AG09309 (cell line): ENCODE measurements at places on chromosomes 4 and X.

- DNase-seq, result no peak
Observed at GRCh38 chr4:55729351-55730279, 90.0 kb upstream of the EXOC1L start.

DNA sequence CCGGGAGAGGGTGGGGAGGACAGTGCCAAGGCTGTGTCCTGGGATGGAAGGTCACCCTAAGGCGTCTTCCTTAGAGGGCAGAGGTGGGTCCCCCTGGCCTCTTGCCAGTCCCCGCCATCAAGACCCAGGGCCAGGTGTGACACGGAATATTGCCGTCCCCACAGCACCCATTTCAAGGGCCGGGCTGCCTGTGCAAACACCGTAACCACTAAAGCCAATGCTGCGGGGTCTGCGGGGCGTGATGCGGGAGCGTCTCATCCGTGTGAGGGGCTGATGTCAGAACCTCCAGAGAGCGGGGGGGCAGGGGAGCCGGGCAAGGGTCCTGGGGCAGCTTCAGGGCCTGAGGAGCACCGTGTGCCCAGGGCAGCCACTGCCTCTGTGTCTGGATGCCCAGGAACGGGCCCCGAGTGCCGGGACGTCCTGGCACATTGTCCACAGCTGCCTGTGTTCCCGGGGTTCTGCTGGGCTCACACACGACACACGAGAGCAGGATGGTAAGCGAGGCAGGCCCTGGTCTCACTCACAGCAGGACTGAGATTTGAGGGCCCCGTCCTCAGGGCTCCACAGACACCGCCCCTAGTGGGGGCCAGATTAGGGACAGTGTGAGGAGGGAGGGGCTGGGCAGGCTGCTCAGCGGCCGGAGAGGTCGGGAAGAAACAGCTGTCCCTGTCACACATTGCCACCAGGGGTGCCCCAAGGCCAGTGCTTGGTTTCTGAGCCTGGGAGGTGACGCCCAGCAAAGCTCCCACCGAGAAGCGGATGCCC is 29.2 kb downstream of the NKX1-1 start:
- no peak for DNase-seq

DNA sequence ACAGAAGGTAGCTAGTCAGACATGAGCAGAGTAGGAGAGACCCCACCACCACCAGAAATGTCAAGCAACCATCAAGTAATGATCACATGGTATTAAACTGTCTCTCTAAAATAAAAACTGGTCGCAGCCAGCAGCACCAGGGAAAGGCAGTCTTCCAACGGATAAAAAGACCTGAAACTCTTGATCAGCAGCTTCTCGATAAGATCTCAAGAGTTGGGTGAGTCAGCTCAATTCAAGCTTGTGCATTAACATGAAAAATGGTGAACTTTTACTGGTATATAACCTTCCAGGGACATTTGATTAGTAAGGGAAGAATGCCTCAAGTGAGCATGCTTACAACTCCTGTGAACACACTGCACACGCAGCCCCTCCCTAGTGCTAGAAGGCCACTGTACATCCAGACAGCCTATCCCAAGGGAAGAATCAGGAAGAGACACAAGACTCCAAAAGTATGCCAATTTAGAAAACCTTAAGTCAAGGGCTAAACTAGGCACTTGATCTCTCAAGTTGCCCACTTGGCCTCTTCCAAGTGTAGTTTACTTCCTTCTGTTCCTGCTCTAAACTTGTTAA is 270.0 kb upstream of the GNPDA2 start:
- no peak for DNase-seq

- DNase-seq, result no peak
Observed at GRCh38 chr4:25585901-25586523, 69.6 kb upstream of the SLC34A2 start.

- DNase-seq, result no peak
Observed at GRCh38 chrX:44744799-44745198, 99.0 kb upstream of the DUSP21 start.

- DNase-seq, result peak; percentile 10
Observed at GRCh38 chrX:135931644-135932487, 38.4 kb downstream of the SAGE1 start.

- no peak for DNase-seq
Observed at GRCh38 chrX:111507933-111508332, 3.5 kb upstream of the SERTM2 start.

- DNase-seq, result no peak
Observed at GRCh38 chrX:15576019-15576418, 24.7 kb downstream of the ACE2 start.

- DNase-seq, result no peak
Observed at GRCh38 chr4:106809076-106809475, 227.0 kb downstream of the DKK2 start.

- DNase-seq, result no peak
Observed at GRCh38 chr4:139728146-139728545, 62.5 kb downstream of the MGST2 start.

DNA sequence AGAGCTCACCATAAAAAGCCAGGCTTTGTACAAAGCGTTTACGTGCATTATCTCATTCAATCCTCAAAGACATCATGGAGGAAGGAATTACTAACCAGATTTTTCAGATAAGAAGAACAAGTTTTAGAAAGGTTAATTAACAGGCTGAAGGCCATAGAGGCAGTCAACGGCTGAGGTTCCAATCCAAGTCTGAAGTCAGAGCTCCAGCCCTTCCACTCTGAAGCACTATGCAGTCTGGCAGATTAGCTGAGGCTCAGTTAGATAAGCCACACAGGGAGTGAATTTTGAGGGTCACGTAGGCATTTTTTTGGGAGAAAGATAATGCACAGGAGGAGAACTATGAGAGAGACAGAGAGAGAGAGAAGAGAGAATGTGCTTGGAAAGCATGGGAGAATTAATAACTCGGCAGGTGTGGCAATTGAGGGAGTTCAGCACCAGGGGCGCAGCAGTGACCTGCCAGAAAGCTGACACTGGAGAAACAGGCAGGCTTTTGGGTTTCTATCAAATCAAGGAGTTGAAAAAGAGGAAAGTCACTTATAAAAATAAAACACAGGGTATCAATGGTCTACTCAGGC is 116.5 kb upstream of the NAP1L5 start:
- DNase-seq, result no peak

- no peak for DNase-seq
Observed at GRCh38 chr4:110795971-110796370, 173.1 kb upstream of the PITX2 start.

- no peak for DNase-seq
Observed at GRCh38 chrX:149003863-149004660, 501.0 kb downstream of the IDS start.

DNA sequence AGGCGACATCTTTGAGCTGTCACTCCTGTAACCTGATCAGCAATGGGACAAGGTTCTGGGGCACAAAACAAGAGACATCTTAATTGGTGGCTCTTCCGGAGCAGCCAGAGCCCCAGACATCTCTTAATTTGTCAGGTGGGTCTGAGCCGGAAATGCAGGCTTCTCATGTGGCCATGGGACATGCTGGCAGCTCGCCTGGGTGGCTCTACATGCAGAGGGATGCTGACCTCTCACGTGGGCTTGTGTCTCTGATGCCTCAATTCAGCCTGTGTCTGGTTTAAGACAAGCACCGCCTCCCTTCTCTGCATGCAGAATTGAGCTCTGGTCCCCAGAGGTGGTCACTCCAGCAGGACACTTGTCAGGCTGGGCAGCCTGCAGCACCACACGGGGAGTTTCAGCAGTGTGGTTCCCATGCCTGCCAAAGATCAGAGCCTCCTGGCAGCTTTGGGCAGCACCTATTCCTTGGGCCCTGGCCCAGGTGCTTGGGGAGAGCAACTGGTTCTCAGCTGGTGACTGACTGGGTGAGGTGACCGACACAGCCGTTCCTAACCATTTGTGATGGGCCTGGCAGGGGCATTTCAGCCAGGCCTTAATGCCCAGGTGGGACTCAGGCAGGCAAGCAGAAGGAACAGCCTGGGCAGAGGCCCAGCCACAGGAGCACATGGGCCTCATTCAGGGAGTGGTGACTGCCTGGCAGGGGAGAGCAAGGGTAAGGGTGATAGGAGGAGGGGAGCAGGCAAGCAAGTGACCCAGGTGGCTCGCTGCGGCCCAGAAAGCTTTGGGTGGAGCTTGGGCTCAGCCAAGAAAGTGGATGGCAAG is 53.4 kb downstream of the HMX1 start:
- DNase-seq, result no peak

DNA sequence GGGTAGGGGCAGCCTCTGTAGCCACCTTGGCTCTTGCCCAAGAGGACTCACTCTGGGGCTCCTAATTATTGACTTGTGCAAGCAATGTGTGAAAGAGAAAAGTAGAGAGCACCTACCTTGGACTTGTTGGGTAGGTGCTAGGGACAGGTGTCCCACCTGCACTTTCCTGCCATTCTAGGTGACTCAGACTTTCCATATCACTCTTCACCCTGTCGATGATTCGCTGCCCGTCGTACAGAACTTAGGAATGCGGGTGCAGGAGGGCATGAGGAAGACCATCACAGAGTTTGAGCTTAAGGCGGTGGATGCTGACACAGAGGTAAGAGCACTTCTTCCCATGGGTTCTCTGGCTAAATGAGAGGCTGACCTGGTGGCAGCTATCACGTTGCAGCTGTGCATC is 87.3 kb upstream of the ANXA3 start:
- no peak for DNase-seq

- DNase-seq, result peak; percentile 28
Observed at GRCh38 chr4:110216129-110216528, 17.7 kb upstream of the ELOVL6 start.

DNA sequence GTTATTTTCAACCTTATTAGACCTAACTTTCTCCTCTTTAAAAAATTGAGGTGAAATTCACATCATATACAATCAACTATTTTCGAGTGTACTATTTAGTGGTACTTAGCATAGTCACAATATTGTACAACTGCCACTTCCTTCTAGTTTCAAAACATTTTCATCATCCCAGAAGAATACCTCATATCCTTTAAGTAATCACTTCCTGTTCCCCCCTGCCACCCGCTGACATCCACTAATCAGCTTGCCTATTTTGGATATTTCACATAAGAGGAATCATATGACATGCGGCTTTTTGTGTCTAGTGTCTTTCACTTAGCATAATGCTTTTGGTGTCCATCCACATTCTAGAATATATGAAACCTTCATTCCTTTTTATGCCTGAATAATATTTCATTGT is 10.0 kb upstream of the PPA2 start:
- DNase-seq, result no peak

- DNase-seq, result peak; percentile 23
Observed at GRCh38 chrX:53882331-53882730, 161.9 kb downstream of the PHF8 start.

DNA sequence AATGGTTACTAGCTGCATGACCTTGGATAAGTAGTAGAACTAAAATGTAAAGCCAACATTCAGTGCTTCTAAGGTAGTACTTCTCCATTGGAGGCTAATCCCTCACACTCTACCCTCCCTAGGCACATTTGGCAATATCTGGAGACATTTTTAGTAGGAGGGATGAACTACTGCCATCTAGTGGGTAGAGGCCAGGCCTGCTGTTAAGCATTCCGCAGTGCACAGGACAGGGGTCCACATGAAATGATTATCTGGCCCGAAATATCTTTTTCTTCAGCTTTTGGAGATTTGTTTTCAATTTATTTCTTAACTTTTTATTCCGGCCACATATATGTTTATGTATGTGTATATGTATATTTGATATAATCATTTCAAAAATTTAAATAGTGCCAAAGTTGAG is 36.0 kb upstream of the SPANXC start:
- DNase-seq, result no peak

- DNase-seq, result no peak
Observed at GRCh38 chrX:44462850-44463249, 79.8 kb downstream of the FUNDC1 start.

DNA sequence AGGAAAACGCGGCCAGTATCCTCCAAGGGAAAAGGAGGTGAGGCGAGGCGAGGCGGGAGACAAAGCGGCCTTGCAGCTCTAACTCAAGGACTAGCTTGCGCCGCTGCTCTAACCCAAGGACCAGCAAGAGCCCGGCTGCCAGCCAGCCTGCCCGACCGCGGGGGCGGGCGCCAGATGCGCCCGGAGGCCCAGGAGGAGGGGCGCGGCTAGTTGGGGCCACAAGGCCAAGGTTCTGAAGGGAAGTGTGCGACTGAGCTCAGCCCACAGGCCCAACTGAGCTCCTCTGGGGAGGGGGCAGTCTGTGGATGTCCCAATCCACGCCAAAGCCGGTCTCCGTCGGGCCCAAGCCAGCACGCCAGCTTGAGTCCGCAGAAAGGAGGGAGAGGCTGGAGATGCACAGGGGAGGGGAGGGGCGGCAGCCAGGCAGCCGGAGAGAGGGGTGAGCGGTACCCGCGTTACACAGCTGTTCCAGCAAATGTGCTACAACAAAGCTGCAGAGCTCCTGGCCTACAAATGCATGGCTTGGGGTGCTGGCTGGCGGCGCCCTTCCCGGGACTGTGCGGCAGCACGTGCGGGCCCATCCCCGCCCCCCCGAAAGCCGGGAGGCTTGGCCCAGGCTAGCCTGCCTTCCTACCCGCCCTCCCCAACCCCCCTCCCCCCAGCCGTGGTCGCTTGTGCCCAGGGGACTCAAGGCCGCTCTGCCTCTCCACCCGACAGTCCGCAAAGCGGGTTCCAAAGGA is 637 bp downstream of the AMER1 start:
- no peak for DNase-seq

DNA sequence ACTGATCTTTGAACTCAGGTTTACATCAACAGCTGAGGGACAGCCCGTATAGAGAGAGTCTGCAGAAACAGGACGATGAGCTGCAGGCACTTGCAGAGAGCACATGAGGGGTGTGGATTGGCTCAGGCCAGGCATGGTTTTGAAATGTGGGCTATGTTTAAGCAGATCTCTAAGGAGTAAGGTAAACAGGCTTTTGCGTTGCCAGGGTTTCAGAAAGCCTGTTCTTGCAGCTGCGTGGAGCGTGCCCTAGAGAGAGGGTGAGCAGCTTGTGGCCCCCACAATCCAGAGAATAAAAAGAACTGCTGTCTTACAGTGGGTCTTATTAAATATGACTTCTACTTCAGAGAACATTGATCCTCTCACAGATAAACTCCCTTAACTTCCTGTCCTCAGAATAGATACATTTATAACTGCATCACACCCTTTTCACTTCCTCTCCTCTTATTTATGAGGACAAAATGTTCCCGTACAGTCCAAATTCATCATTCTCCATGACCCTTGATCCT is 64.1 kb downstream of the TMA16 start:
- no peak for DNase-seq

- DNase-seq, result no peak
Observed at GRCh38 chr4:178612733-178613132, 1170.5 kb upstream of the AGA start.

GRCh38 chrX:30085571-30085970 is 129.8 kb upstream of the MAGEB2 start:
- DNase-seq, result no peak

DNA sequence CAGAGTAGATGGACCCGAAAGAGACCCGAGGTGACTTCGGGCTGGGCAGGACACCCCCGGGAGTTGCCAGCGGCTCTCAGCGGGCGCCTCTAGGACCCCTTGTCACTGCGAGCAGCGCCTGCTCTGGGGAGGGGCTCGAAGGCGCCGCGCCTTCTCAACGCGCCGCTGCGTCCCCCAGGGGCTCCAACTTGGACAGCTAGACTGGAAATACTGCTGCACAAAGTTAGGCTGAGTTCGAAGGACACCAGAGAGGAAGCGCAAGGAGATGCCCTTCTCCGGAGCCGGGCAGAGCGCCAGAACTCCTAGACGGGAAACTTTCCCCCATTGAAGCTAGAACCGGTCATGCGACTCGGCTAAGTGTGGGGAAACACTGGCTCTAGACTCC is 493 bp upstream of the KCNIP4 start:
- DNase-seq, result no peak
